ENCODE measurements at places on chromosomes 11 and 22.

DNA sequence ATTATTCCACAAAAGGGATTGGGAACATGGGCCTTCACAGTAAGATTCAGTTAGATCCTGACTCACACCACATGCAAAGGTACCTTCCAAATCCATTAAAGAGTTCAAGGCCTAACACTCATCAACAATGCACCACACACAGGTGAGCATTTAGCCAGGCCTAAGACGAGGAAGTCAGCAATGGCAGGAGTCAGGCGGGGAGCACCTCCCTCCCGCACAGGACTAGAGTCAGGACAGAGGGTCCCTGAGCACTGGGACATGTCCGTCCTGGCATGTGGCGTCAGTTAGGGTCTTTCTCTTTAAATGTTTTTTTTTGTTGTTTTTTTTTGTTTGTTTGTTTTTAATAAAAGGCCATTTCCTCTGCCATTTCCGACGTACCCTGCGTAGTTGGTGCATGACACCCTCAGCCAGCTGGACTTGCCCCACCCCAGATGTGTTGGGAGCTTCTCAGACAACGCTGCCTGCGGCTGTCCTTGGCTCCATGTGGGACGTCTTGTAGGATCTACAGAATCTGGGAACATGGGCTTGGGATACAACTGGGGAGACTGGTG is 1458.6 kb downstream of the BRD1 start:
- no peak for DNase-seq

DNA sequence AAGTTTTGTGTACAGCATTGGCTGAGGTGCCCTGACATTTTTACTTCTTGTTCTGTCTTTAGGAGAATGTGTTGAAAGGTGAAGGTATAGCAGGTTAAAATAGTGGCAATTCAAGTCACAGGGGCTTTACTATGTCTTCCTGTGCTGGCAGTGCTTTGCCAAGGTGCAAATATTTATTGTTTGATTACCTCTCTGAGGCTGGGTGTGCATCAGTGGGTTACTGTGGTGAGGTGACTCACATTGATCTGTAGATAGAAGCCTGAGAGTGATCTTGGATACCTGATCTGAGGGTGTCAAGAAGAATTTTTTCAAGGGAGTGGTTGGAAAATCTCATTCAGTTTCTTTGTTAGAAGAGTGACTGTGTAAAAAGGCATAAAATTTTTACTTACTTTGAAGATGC is 90.0 kb downstream of the ARHGAP42 start:
- no peak for DNase-seq

DNA sequence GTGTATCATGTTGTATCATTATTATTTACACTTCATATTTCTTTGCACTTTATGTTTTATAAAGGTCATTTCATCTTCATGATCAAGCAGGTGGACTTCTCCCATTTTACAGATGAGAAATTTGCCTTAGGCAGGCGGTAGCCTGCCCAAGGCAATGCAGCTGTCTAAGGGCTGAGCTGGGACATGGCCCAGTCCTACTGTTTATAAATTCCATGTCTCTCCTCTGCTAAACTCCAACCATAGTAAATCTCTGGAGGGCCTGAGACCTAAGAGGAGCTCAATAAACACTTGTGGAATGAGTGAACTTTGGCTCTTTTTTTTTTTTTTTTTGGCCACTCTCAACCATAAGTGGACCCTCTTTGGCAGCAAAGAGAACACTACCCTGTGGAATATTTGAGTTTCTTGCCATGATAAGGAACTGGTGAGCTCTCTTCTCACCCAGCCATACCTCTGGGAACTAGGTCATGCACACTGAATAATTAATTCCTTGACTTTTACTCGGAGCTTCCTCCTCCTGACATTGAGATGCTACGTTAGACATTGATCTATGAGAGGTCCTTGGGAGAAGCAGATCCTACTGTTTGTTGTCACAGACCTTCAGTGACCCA is 29.9 kb downstream of the MICAL2 start:
- no peak for DNase-seq

GRCh38 chr11:117792241-117792640 is 4.8 kb downstream of the DSCAML1 start:
- no peak for DNase-seq

DNA sequence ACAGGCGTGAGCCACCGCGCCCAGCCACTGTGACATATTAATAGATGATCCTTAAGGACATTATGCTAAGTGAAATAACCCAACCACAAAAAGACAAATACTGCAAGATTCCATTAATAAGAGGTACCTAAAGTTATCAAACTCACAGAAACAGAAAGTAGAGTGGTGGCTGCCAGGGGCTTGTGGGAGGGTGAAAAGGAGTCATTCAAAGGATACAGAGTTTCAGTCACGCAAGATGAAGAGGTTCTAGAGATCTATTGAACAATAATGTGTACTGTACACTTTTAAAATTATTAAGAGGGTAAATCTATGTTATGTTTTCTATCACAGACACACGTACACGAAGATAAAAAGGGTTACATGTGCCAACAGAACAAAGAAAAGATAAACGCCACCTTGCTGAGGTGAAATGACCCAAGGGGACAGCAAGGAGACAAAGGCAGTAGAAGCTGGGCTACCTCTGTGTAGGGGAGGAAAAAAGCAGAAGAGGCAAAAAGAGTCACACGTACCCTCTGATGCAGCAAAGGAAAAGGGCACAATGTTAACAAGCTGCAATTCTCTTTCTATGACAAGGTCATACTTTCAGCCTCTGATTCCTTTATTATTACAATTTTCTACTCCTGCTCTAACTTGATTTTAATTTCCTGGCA is 65.3 kb downstream of the AMBRA1 start:
- no peak for DNase-seq

DNA sequence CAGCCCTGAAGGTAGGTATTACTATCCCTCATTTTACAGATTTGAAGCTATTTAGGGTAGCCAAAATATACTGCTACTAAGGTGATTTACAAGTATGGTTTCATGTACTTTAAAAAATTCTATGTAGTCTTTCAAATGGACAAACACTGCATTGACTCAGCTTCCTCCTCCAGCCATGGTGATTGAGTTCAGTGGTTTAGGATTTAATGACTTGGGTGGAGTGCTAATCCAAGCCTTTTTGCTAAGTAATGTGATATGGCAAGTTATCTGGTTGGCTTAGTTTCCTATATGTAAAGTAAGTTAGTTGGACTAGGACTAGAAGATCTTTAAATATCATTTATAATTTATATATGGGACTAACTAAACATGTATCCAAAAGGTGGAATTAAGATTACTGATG is 77.9 kb downstream of the ARHGAP20 start:
- DNase-seq, result no peak

DNA sequence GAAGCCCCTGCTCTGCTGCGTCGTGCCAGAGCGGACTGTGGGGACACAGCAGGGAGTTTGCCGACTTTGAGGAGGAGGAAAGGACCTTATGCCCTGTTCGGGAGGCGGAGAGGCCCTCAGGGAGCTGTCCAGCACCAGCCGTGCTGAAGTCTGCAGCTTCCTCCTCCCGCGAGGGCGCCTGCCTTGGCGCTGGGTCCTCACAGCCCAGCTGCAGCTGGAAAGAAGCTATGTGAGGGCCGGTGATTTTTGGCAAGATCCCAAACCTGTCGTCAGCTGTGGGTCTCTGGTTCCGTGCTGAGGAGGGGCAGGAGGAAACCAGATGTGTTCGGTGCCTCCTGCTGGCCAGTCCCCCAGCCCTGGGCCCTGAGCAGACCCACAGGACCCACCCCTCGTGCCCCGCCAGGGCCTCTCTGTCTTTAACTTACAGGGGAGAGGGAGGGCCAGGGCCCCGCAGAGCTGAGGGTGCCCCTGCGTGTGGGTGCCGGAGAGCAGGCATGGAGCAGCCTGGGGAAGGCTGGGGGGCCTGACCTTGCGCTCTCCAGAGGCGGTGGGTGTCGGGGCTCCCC is 12.0 kb downstream of the BRSK2 start:
- no peak for DNase-seq

GRCh38 chr11:68574308-68574707 is 110.0 kb upstream of the GAL start:
- DNase-seq, result no peak

GRCh38 chr11:44474702-44475101 is 90.8 kb upstream of the CD82 start:
- no peak for DNase-seq

GRCh38 chr11:8342821-8343681 is 79.4 kb upstream of the LMO1 start:
- DNase-seq, result no peak

- DNase-seq, result no peak
Measured at GRCh38 chr11:116326146-116326545, 446.6 kb downstream of the BUD13 start.

GRCh38 chr22:50498322-50498890 is 9.1 kb downstream of the LMF2 start:
- peak; percentile 68 for DNase-seq

DNA sequence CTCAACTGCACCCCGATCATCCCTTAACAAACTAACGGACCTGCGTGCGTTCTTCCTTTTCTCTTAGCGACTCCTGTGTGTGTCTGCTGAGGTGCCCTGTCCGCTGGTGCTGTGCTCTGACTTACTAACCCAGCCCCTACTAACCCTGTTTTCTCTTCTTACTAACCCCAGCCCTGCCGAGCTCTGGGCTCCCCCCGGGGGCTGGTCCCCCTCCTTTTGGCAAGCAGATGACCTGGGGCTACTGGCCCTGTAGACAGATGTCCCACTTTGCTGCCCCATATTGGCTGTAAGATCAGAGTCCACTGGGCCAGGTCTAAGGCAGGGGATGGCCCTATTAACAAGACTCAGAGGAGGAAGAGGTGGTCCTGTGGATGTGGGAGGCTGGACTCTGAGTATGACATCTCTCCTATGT is 14.7 kb downstream of the MIAT start:
- DNase-seq, result no peak

DNA sequence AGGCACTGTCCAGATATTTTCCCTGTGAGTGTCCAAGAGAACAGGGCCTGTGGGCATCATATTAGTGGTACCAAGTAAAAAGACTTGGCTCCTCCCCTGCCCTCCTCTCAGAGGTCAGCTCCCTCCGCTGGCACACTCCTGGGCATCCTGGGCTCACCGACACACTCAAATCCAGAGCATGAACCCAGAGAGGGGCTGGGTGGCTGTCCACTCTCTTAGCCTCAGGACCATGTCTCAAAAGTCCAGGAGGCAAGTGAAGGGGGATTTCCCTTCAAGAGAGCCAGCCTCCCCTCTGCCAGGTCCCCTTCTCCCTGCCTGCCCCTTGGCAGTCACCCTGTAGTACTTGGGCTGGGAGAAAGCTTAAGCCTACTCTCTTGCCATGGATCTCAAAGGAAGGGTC is 10.3 kb downstream of the BCL9L start:
- DNase-seq, result no peak

- no peak for DNase-seq
Measured at GRCh38 chr22:28989035-28989464, 72.6 kb downstream of the C22orf31 start.

GRCh38 chr11:107720303-107720774 is 8.5 kb upstream of the SLN start:
- DNase-seq, result no peak

DNA sequence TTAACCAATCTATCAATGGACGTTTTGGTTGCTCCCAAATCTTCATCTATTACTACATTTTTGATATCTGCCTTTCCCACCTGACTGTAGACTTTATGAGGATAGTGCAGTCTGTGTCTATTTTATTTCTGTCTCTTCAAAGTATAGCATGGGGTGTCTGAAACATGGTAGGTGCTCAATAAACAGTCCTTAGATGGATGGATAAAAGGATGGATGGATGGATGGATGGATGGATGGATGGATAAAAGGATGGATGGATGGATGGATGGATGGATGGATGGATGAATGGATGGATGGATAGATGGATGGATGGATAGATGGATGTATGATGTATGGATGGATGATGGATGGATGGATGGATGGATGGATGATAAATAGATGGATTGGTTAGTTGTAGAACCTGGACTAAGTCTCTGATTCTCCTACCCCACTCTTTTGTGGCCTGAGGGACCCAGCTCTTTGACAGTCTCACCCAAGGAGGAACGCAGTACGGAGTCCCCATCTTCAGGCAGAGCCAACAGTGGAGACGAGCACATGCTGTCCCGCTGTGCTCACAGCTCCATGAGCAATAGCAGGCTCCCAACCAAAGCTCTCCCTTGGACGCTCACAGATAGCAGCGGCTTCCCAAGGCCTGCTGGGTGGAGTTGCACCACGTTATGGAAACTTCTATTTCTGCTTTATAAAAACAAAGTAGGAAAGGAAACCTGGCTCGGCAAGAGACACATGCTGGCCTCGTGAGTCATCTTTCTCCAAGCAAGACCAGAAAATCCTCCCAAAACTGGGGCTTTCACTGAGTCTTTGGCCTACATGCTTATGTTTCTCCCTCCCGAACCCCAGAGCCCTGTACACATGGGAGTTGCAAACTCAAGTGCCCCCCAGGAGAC is 448.0 kb downstream of the MIAT start:
- DNase-seq, result no peak

DNA sequence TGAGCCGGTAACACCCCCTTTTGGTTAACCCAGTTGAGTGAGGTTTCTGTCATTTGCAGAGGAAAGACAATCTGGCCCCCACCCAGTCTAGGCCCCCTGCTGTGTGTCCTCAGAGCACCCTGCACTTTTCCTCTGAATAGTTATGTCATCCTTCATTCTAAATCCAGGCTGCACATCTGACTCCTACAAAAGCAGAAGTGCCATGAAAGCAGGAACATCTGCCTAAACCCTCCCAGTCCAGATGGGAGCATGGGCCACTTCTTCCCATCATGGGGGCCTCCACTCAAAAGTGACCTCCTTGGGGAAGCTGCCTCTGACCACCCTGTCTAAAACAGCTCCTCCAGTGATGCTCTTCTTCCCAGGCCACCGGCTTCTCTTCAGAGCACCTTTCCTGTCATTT is 53.7 kb upstream of the HMGXB4 start:
- no peak for DNase-seq

GRCh38 chr11:86575927-86576326 is 96.5 kb downstream of the ME3 start:
- DNase-seq, result no peak

DNA sequence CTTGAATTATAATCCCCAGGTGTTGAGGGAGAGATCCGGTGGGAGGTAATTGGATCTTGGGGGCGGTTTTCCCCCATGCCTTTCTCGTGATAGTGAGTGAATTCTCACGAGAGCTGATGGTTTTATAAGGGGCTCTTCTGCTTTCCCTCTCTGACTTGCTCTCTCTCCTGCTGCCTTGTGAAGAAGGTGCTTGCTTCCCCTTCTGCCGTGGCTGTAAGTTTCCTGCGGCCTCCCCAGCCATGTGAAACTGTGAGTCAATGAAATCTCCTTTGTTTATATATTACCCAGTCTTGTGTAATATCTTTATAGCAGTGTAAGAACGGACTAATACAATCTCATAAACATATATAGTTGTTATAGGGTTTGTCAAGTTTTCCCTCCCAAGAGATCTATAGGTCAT is 32.8 kb downstream of the KCNE3 start:
- no peak for DNase-seq
